ENCODE measurements at places on chromosomes 12 and 14.

DNA sequence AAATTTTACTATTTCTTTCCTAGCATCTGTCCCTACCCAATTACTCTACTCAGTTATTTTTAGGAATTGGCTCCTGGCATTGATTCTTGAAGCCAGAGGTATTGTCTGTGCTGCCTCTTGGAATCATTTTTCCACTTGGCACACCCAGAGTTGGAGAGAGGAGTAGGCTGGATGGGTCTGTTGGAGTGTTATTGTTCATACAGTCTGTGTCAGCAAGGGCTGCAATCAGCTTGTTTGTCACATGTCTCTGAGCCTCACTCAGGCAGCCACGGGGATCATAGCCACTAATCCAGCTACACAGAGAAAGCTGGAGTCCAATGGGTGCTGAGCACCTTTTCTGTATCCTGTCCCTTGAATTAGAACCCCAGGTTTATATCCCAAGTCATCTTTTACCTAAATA is 176.0 kb upstream of the DYRK2 start:
- no peak for DNase-seq

GRCh38 chr14:26996246-26996645 is 398.4 kb upstream of the NOVA1 start:
- no peak for DNase-seq

DNA sequence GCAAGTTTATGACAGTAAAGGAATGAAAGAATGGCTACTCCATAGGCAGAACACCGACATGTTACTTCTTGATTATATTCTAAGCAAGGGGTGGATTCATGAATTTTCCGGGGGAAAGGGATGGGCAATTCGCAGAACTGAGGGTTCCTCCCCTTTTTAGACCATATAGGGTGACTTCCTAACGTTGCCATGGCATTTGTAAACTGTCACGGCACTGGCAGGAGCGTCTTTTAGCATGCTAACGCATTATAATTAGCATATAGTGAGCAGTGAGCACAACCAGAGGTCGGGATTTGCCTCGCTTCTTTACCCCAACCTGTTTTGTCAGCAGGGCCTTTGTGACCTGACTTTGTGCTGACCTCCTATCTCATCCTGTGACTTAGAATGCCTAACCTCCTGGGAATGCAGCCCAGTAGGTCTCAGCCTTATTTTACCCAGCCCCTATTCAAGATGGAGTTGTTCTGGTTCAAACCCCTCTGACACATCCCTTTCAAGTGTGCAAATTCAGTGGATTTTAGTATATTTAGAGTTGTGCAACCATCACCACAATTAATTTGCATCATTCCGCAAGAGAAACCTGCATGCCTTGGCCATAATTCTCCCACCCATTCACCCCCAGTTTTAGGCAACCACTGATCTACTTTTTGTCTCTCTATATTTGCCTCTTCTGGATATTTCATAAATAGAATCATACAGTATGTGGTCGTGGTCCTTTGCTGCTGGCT is 27.4 kb downstream of the PALS1 start:
- no peak for DNase-seq

- DNase-seq = no peak
These were observed 10.4 kb downstream of the NGB start for GRCh38 chr14:77260631-77261030.

DNA sequence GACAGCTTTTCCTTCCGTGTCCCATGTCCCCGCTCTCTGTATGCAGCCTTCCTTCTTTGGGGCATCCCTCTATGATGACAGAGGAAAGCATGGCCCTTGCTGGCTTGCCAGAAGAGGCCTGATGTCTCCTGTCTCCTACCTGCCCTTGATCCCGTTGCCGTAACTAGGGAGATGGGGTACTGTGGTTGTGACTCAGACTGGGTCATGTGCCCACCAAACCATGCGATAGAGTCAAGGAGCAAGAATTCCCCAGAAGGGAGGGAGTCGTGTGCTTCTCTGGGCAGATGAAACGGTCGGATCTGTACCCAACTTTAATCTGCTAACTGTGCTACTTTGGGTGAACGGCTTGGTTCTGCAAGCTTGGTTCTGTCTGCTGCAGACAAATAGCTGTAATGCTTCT is 99.1 kb upstream of the DYNC1H1 start:
- DNase-seq = peak; percentile 42

- DNase-seq = no peak
These were observed 163.3 kb downstream of the TMTC3 start for GRCh38 chr12:88305254-88305890.

DNA sequence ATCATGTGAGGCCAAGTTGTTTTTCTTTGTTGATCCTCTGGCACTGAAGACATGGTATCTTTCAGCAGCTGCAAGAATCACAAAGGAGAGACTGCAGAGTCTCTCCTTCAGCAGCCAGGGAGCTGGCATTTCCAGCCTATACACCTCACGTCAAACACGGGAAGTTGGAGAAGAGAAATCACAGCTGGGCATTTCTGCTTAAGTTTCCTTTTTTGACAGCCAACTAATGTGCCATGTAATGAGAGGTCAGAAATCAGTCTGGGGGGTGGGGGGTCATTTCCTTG is 28.3 kb downstream of the PHLDA1 start:
- DNase-seq = no peak

GRCh38 chr14:100203962-100204834 is 34.7 kb upstream of the YY1 start:
- no peak for DNase-seq

- no peak for DNase-seq
These were observed 1.5 kb downstream of the CHURC1 start for GRCh38 chr14:64915797-64916196.

DNA sequence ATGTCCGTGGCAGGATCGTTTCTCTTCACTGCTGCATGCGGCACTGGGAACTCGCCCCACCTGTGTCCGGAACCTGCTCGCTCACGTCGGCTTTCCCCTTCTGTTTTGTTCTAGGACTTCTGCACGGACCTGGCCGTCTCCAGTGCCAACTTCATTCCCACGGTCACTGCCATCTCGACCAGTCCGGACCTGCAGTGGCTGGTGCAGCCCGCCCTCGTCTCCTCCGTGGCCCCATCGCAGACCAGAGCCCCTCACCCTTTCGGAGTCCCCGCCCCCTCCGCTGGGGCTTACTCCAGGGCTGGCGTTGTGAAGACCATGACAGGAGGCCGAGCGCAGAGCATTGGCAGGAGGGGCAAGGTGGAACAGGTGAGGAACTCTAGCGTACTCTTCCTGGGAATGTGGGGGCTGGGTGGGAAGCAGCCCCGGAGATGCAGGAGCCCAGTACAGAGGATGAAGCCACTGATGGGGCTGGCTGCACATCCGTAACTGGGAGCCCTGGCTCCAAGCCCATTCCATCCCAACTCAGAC is 1.2 kb downstream of the FOS start:
- no peak for DNase-seq

- DNase-seq = no peak
These were observed 6.6 kb downstream of the BEGAIN start for GRCh38 chr14:100580316-100581227.

- no peak for DNase-seq
These were observed 454.2 kb downstream of the DPF3 start for GRCh38 chr14:72439707-72440106.

DNA sequence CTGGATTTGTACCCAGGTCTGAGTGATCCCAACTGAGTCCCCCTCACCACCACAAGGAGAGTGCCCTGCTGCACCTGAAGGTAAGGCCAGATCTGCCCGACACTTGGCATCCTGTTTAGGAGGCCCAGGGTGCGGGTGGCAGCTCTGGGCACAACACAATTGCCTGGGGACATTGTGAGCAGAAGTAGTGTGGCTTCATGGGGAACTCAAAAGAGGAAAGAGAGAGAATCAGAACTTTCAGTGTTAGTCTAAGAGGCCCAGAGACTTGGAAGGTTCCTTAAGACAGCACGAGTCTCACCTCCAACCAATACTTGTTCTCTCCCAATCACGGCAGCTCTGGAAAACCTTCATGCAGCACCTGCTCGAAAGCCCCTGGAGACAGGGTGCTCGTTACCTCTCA is 6.6 kb upstream of the SLC8B1 start:
- no peak for DNase-seq

DNA sequence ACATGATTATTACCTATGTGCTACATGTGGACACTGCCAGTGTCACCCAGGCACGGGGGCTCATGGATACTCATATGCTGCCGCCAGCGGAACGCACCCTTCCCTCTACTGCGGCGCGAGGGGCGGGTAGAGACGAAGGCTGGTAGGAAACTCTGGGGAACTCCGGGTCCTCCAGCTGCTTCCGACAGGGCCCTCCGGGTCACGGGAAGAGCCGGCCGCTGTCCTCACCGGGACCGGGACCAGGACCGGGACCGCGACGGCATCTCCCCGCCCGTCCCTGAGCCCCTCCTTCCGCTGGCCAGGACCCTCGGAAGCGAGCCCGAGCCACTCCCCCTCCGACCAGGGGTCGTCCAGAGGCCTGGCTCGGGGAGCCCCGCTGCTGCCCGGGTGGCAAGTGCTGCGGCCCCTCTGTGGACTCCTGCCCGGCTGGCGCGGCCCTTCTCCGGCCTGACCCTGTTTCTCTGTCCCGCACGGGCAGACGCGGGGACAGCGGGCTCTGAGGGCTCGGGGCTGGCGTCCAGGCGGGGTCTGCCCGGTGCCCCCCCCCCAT is 209.6 kb downstream of the ADGRD1 start:
- DNase-seq = no peak

- DNase-seq = no peak
These were observed 128.0 kb downstream of the KCNA5 start for GRCh38 chr12:5171701-5172100.

DNA sequence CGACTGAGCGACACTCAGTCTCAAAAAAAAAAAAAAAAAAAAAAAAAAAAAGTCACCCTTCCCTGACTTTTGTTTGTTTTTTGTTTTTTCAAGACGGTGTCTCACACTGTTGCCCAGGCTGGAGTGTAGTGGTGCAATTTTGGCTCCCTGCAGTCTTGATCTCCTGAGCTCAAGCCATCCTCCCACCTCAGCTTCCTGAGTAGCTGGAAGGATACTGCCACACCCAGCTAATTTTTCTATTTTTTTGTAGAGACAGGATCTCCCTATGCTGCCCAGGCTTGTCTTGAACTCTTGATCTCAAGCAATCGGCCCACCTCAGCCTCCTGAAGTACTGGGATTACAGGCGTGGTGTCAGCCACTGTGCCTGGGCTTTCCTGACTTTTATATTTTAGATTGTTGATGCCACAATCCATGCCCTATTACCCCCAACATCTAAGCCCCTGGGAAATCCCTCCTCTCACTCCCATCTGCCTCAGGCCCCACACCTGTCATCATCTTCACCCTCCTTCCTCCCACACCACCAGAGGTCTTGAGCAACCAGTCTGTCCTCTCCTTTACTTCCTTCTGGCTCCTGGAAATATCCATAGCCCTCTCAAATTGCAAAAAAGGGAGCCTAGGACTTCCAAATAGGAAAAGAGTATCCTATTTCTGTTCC is 7.8 kb downstream of the IKZF4 start:
- DNase-seq = no peak

DNA sequence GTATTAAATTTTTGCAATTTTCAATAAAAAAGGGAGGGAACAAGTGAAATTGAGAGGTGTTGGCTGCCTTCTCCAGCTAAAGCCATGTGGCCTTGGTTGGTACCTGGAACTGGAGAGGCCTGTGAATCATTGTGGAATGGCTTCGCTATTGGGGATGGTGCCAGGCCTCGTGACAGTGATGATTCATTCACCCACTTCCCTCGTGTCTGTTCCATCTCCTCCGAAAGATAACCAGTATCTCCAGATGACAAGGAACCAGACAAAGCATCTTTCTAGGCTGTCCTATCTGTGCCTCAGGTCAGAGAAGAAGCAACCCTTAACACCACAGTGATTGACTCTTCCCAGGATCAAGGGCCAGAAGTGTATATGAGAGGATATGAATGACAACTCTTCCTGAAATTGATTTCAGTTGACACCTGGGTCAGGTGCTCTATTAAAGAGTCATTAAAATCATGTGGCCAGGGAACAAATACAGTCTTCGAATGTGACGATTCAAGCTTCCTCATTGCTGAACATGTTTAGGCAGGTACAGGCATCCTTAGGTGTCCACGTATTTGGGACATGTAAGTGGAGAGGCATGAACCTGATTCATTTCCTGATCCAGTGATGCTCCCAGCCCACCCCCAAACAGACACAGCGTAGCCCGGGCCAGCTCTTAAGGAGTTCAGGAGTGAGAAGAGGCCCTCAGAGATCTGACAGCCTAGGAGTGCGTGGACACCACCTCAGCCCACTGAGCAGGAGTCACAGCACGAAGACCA is at the start of gene RNASE7:
Gene RNASE7, plus strand, starts transcription at position 687 of the 758 bp plus-strand sequence. CDS start 631 bp downstream, outside the sequence.
- no peak for DNase-seq

- no peak for DNase-seq
These were observed 1206.5 kb upstream of the FLRT2 start for GRCh38 chr14:84323450-84323849.

DNA sequence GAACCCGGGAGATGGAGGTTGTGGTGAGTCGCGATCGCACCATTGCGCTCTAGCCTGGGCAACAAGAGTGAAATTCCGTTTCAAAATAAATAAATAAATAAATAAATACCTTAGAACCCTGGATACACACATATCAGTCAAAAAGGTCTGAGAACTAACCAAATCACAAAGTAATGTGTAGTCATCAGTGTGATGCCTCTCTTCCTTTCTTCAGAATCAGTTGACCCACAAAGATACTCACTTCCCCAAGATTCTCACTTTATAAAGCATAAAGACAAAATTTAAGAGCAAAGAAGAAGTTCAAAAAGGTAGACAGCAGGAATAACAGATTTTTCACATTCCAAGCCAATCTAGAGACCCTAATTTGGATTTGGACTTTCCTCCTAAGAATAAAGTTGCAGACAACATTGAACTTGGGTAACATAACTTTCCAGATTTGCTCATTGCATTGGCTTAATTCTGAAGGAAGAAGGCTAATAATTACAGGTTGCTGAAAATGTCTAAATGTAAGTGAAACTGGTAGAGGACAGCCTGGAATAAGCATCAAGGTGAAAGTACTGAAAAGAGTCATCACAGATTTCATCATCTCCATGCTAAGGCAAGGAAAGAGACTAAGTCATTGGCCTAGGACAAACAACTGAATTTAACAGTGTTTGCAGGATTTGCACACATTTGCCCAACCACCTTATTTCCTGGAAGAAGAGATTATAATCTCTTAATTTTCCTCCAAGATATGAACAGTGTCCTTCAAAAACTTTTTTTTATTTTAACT is 17.4 kb downstream of the TMED10 start:
- no peak for DNase-seq

GRCh38 chr12:3838076-3838475 is 35.1 kb downstream of the PARP11 start:
- no peak for DNase-seq

GRCh38 chr14:29421156-29421728 is 506.4 kb downstream of the PRKD1 start:
- DNase-seq = no peak

DNA sequence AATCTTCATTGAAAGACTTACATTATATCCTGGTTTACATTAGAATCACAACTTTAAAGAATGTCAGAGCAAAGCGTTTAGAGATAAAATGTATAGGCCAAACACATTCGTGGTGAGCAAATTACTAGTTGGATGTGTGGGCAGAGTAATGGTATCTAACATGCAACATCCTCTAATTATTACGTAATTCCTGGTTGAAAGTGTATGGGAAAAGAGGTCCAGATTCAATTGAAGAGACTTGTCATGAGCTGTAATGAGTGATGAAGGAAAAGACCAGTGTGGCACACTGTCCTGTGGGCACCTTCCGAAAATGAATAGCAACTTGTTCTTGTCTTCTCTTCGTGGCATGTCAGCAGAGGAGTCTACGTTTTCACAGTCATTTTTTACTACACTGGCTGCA is 192.8 kb downstream of the LRIG3 start:
- DNase-seq = no peak

- DNase-seq = no peak
These were observed 3.7 kb downstream of the EFS start for GRCh38 chr14:23361320-23361719.

Data from vagina (tissue), 2 donors.